ENCODE measurements at places on chromosomes 4 and X.

GRCh38 chr4:98098764-98099163, 44.5 kb downstream of the STPG2 start:
- no peak for DNase-seq

- no peak for DNase-seq
These were observed 110.3 kb downstream of the MTNR1A start for GRCh38 chr4:186445040-186445439.

DNA sequence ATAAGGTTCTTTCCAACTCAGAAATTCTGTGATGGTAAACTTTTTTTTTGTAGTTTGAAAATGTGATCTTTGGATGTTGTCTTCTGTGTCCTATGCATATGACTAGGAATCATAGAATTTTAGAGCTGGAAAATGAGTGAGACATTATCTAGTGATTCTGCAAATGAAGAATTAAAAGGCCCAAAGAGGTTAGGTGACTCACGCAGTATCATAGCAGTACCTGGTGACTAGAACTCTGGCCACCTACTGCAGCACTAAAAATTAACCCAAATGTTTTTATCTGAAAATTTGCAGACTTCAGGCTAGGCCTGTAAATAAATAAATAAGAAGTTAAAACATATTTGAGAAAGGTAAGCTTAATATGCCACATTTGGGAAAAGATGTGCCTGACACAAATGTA, 52.8 kb downstream of the NFKB1 start:
- no peak for DNase-seq

DNA sequence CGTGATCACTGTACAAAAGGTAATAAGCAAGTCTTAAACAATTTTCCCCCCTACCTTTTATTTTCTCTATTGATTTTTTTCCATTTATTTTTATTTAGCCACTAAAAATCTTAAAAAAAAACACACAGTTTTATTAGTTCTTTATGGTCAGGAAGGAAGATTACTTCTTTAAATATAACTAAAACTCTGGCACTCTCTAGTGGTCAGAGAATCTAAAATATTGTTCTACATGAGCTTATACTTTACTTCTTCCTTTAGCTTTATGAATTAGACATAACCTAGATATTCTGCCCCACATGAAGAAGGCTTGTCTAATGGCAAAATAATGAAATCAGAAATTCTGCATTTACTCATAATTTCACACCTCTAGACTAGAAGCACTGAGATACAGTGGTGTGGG, 135.2 kb downstream of the PDE5A start:
- no peak for DNase-seq

GRCh38 chrX:10794203-10794630, 173.8 kb upstream of the MID1 start:
- no peak for DNase-seq

DNA sequence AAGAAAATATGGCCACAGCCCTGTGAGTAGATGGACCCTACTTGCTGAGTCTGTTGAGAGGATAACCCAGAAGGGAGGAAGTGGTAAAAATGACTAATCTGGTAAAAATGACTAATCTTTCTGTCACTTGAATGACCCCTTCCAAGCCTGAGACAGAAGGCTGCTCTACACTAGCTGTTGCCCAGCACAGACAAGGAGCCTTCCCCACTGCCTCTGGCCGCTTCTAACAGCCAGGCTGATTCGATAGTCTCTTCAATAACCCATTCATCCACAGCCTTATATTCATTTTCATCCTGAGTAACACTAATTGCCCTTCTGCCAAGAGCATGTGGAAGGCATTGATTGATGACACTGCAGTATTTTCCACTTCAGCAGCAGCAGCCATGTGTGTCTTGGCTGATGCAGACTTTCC, 18.4 kb downstream of the MAGEB17 start:
- DNase-seq: no peak

DNA sequence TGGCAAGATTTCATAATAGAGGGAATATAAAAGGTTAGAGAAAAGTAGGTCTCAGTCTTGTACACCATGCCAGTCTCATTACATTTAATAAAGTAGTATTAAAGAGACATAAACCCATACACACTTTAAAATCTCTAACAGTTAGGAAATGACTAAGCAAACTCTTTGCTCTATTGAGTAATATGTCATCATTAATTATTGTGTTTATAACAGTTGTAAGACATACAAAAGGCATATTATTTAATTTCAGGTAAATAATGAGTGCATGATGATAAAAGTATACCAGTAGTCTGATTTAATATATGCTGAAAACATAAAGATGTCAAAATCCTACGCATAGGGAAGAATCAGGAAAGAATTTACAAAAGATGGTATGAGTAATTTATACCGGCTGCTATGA, 31.0 kb upstream of the FGG start:
- DNase-seq: no peak

- DNase-seq: no peak
These were observed 92.9 kb upstream of the TLL1 start for GRCh38 chr4:165779950-165780670.

DNA sequence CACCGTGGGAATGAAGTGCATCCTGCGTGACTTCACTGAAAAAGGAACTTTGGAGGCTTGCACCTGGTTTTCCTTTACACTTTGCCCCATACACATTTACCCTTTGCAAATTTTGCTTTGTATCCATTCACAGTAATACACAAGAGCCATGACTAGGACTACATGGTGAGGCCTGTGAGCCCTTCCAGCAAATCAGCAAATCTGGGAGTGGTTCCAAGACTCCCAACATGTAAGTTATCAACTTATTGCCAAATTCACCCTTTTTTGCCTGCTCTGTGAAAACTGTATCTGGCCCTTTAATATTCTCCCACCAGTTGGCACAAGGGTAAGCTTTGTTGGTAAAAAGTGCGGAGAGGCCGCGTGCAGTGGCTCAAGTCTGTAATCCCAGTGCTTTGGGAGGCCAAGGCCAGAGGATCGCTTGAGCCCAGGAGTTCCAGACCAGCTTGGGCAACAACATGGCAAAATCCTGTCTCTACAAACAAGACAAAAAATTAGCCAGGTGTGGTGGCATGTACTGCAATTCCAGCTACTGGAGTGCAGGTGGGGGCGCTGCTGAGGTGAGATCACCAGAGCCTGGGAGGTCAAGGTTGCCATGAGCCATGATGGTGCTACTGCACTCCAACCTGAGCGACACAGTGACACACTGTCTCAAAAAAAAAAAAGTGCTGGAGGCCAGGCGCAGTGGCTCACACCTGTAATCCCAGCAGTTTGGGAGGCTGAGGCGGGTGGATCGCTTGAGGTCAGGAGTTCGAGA, 5.0 kb downstream of the PRMT9 start:
- no peak for DNase-seq

DNA sequence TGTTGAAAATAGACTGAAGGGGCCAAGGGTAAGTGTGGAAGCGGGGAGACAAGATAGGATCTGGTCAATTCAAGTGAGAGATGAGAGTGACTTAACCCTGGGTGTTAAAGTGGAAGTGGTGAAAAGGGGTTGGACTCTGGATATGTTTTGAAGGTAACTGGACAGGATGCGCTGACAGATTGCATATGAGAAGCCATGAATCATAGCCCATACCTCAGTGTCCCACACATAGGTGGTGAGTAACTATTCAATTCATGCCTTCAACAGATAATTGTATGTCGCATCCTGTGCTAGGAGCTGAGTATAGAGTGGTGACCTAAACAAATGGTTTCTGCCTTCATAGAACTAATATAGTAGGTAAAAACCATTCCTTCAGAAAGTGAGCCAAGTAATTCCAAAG, 76.7 kb downstream of the KLHL34 start:
- no peak for DNase-seq

GRCh38 chr4:2765832-2766526, 9.8 kb upstream of the TNIP2 start:
- no peak for DNase-seq

- DNase-seq: no peak
These were observed 17.9 kb upstream of the HAND2 start for GRCh38 chr4:173547889-173548288.

- DNase-seq: peak; percentile 17
These were observed at the start of gene FRMPD3 for GRCh38 chrX:107448998-107449835. Gene FRMPD3 (plus strand): TSS chrX:107449652. CDS start chrX:107526589, 76,937 bp downstream.

DNA sequence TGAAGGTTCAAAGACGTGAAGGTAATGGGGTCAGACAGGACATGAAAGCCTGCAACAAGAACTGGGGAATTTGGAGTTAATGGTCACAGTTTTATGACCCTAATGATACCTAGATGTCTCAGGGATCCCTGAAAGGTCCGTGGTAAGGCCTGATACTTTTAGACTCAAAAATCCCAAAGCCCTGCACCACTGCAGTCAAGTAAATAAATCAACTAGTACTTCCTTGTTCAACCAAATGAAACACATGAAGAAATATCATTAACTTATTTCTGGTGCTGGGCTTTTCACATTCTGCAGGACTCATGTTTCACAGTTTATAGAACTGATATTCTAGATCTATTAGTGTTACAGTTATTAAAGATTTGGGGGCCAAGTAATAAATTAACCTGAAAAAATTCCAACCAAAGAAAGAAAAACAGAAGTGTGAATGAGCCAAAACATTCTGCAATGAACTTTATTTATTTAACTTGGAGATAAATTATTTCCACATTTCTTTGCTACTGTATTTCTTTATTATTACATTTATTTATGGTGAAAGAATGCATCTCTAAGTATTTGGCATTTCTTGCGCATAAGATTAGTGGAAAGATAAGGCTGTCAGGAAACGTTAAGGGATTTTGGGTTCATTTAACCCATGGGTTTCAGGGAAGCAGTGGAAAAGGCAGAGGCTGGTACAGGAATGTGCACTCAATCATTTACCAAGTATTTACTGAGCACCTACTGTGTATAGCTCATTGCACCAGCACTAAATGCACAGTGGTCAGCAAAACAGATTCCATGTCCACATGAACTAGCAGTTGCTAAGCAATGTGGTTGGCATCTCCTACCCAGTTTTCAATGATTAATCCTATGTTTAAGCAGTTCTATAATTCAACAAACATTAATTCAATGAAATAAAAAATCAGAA, 8.7 kb downstream of the WDFY3 start:
- DNase-seq: no peak

- no peak for DNase-seq
These were observed 11.1 kb downstream of the GTPBP6 start for GRCh38 chrX:307261-308111.

DNA sequence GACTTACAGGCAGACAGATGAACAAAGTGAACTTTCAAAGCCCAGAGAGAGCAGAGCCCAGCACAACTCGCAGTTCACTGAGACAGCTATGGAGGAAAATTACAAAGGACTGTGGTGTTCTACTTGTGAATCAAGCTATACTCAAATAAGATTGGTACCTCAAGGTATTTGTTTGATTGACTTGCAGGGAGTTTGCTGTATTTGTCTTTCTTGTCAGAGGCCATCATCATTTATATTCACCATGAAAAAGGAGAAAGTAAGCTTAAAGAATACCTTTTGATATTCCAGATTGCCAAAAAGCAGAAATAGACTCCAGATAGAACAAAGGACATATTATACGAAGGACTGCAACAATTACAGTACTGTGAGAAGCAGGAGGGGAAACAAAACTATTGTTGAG, 1047.9 kb downstream of the RPA4 start:
- DNase-seq: no peak

GRCh38 chr4:120630427-120630826, 292.1 kb downstream of the PRDM5 start:
- no peak for DNase-seq

DNA sequence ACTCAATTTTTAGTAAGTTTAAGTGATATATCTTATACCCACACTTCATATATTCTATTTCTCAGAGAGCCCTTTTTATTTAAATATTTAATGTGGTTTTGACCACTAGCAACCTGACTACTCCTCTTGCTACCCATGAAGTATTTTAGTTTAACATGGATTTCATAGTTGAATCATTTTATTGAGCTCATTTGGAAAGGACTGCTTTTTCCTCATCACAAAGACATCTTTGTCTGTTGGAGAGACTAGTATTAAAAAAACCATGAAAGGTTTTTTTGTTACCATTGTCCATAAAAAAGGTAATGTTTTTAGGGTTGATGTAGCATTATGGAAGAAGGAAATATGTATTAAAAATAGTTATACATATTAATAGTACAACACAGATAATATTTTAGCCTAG, 139.5 kb downstream of the RAPGEF2 start:
- no peak for DNase-seq

DNA sequence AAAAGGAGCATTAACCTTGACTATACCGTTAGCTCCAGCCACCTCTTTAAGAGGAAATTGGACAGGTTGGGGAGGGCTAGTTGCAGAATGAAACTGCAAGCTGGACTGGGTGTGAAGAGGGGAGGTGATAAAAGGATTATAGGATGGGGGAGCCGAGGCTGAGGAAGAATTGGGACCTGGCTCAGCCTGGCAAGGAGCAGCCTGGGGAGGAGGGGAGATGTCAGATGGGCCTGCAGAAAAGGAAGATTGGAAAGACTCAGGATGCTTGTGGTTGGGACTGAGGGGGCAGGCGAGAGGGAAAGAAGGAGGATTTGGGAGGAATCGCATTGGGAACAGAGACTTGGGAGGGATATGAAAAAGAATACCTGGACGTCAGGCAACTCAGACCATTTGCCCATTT, 351.7 kb downstream of the PPP3CA start:
- no peak for DNase-seq

DNA sequence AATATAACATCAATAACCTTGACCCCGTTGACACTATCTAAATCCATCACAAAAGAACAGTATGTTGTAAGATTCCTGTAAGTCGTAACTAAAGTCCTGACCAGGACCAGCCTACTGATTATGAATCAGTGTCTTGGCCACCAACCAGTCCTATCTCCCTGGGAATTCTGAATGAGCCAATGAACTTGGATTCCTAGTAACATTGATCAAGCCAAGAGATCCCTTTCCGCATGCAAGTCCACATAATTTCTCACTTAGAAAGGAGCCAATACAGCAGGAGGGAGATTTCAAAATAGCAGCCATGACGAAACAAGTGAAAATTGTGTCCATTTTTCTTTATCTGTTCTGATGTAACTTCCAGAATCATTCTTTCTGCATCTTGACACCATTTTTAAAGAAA, 9.5 kb downstream of the XPNPEP2 start:
- DNase-seq: no peak

DNA sequence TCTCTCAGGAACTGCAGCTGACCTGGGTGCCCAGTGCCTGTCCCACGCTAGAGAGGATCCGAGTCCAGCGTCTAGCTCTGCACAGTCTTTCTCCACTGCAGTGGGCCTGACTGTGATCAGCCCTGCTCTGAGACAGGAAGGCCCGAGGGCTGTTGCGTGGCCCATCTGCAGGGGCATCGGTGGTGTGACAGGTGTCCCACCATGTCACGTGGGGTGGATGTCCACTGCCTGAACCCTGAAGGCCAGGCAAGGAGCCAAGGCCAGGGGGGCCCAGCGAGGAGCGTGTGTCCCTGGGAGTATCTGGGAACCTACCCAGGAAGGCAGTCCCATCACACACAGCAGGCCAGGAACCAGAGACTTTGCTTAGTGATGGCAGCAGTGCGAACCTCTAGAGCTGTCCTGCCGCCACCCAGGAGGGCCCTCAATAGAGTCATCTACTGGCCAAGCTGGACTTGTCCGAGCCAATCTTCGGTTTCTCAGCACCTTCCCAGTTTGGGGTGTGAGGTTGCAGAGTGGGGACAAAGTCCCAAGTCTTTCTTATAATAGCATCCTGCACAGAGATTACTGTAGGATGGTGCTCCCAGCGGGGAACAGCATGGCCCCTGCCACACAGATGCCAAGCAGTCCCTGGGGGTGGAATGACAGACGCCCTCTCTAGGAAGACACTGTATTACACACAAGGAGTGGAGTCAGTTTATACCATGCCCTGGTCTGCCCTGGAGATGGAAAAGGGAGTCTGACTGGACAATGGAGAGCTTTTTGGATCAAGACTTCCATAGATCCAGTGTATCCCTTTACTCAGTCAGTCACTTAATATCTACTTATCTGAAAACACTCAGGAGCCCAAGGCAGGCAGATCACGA, 38.3 kb downstream of the DCTD start:
- no peak for DNase-seq

- DNase-seq: no peak
These were observed 26.0 kb downstream of the SMIM43 start for GRCh38 chr4:121738780-121739535.

All from SK-N-DZ (cell line).